CD4-positive, alpha-beta T cell treated with Interleukin-2 at 100 ng/mL for 4 hours (primary cell): ENCODE measurements at places on chromosomes 7 and 10.

DNA sequence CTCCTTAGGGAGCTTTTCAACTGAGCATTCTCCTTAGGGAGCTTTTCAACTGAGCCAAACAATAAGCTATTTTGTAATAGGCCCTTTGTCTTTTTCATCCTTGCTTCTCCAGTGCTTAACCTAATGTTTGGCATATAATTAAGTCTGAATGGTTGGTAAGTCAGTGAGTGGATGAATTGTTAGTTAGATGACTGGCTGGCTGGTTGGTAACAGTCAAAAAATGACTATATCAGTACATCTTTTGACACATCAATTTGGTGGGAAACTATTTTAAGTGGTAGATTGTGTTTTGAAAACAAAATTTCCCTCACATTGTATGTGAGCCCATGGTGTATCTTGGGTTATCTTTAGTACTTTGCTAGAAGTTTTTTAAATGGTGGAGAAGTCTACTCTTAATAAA, 16.4 kb downstream of the ING3 start:
- DNase-seq: no peak

- no peak for DNase-seq
Measured at GRCh38 chr7:155377838-155378579, 79.9 kb upstream of the EN2 start.

DNA sequence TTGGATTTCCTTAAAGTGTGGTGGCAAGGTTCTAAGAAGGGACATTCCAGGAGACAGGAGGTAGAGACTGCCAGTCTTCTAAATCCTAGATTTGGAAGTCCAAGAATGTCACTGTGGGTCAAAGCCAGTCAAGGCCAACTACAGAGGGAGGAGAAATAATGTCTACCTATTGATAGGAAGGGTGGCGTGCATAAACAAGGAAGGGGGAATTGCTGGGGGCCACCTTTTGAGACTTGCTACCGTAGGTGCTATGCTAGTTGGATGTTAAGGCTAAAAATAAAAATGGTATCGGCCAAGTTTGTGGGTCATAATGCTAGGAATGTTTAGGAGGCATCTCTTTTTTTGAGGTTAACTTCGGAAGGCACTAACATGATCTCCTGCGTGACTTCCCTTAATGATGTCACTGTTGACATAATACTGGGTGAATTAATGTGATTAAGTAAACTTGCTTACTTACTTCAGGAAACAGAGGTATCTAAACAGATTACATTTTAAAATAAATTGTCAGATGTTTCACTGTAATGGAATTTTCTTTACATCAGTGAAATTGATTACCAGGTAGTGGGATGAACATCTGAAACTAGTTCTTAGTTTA, 4.8 kb downstream of the BTRC start:
- DNase-seq: no peak

GRCh38 chr7:4066206-4066605, 615.9 kb upstream of the FOXK1 start:
- no peak for DNase-seq

- no peak for DNase-seq
Measured at GRCh38 chr10:119274519-119275045, 67.2 kb downstream of the GRK5 start.

GRCh38 chr10:43000651-43001426, 76.0 kb upstream of the RET start:
- DNase-seq: no peak

- DNase-seq: no peak
Measured at GRCh38 chr10:108791794-108792474, 1131.4 kb downstream of the XPNPEP1 start.

GRCh38 chr7:64630496-64630895, 35.4 kb upstream of the ZNF107 start:
- DNase-seq: peak; percentile 18

DNA sequence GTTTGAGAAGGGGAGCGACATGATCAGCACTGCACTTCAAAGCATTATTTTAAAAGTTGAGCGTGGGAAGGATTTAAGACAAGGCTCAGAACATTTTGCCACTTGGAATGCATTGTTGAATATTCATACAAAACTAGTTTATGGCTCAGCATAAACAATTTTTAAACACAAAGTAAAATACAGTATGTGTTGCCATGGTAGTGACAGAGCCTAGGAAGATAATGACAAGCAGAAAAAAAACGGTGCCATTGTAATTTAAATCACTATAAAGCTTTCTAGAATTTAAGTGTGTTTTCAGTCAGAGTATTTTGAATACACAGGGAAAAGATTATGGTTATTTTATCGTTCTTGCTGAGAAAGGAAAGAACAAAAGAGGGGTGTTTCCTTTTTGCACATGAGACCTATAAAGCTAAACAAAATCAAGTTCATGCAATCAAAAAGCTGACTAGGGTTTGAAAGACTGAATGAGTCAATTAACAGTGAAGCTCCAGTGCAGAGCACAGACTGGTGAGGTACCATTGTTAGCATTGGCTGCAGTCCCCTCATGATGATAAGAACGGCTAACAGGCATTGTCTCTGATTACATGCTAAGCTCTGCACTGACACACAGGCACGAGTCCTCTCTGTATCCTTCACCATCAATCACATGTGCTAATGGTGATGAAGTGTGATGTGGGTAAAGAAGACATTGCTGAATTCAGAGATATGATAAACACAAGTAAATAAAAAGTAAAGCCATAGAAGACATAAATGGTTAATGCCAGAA, 181.9 kb upstream of the VSTM2A start:
- DNase-seq: no peak

- no peak for DNase-seq
Measured at GRCh38 chr10:94214481-94214893, 148.3 kb downstream of the NOC3L start.

DNA sequence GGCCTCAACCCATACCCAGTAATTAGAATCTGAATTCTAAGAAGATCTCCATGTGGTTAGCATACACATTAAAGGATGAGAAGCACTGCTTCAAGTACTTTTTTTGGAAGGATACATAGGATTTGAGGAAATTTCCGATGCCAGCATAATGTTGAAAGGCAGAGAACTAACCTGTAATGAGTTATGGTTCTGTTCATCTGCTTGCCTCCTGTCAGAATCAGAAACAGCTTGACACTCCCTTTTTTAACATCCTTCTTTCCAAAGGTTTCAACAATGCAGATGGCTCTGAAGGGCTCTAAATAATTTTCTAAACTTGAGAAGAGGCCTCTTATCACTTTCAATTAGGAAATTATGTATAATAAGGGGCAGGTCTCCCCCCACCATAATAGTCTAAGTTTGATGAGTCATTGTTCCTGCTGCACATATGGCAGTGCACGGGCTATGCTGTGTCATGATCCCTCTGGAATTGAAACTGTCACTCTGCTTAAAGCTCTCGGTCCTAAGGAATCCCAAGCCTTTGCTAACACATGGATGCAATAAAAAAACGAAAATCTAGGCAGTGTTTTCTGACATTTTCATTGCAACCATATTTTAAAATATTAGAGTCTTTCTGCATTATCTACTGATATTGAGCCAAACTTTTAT, 291.2 kb upstream of the FZD1 start:
- DNase-seq: no peak

DNA sequence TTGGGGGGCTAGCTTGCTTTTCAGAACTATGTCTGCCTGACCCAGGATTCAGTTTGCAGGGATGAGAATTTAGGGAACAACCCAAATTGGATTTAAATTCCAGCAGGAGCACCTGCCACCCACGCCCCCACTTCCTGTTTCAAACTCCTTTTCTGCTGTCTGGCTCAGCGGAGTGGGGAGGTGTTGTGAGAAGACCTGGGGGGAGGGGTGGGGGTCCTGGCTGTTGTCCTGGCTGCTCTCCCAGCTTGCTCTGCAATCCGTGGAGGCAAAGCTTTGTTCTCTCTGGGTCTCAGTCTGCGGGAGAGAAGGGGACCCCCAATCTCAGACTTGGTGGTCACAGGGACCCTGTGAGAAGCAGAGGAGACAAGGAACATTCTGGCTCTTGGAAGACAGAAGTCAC, 799 bp downstream of the KCNK18 start:
- no peak for DNase-seq

- DNase-seq: no peak
Measured at GRCh38 chr7:13411151-13411550, 578.3 kb downstream of the ETV1 start.

- no peak for DNase-seq
Measured at GRCh38 chr10:120583424-120584108, 126.5 kb downstream of the PLPP4 start.

GRCh38 chr7:50542132-50542531, 23.1 kb downstream of the DDC start:
- no peak for DNase-seq

DNA sequence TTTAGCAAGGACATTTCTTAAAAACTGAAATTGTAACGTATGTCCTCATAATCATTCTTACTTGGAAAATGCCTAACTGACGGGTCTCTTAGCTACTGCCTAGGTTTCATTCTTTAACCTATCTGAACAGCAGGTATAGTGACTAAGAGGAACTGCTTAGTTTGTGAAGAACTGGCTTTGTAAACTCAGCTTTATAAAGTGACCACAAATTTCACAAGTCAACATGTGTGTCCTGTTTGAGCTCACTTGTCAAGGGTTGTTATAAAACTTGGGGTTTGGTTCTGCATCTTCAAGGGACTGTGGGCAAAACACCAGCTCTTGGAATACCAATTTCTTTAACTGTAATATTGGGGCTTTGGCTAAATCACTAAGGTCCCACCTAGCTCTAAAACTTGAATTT, 32.2 kb downstream of the MRPS33 start:
- DNase-seq: no peak

- DNase-seq: no peak
Measured at GRCh38 chr10:48470115-48470892, 134.6 kb downstream of the ARHGAP22 start.

GRCh38 chr10:4067531-4067930, 282.5 kb upstream of the KLF6 start:
- DNase-seq: peak; percentile 34

DNA sequence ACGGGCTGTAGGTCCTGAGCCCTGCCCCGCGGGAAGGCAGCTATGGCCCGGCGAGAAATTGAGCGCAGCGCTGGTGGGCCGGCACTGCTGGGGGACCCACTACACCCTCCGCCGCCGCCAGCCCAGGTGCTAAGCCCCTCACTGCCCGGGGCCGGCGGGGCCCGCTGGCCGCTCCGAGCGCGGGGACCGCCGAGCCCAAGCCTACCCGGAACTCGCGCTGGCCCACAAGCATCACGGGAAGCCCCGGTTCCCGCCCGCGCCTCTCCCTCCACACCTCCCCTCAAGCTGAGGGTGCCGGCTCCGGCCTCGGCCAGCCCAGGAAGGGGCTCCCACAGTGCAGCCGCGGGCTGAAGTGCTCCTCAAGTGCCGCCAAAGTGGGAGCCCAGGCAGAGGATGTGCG, 5.5 kb upstream of the CACUL1 start:
- no peak for DNase-seq

DNA sequence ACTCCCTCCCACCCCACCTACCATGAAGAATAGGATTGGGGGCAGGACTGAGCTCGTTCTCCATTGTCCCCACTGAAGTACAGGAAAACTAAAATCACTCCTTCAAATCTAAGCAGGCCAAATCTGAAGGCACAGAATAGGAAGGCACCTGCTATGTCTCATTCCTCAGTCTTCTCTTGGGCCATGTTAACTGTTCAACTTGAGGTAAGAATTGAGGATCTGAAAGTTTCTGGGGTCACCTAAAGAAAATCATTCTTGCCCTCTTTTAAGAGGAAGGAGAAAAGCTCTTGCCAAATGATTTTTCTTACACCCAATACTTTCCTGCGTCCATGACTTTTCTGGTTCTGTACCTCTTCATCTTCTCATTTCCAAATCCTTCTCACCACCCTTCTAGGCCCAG, 4.9 kb downstream of the CPN1 start:
- no peak for DNase-seq

DNA sequence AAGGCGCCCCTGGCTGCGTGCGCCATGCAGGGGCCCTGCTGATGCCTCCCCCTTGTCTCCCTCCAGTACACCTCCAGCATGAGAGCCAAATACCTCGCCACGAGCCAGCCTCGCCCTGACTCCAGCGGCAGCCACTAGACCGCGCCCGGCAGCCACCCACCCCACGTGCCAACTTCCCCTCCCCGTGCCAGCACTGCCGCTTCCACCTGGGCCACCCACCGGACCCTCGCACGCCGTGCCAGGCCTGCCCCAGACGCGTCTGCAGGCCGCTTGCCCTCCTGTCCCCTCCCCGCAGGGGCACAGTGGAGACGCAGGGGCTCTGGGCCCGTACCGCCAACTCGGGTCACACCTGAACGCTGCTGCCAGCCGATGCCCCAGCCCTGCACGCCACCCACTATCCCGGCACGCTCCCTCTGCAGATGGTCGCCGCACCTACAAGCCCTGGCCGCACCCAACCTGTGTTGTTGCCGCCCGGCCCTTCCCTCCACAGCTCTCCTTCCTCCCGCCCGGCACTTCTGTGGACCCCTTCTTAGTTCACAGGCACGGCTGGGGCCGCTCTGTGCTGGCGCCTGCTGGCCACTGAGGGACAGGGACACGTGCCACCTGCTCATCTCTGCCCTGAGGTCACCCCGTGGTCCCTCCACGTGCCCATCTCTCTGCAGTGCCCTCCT, 26.3 kb upstream of the AMZ1 start:
- DNase-seq: no peak

DNA sequence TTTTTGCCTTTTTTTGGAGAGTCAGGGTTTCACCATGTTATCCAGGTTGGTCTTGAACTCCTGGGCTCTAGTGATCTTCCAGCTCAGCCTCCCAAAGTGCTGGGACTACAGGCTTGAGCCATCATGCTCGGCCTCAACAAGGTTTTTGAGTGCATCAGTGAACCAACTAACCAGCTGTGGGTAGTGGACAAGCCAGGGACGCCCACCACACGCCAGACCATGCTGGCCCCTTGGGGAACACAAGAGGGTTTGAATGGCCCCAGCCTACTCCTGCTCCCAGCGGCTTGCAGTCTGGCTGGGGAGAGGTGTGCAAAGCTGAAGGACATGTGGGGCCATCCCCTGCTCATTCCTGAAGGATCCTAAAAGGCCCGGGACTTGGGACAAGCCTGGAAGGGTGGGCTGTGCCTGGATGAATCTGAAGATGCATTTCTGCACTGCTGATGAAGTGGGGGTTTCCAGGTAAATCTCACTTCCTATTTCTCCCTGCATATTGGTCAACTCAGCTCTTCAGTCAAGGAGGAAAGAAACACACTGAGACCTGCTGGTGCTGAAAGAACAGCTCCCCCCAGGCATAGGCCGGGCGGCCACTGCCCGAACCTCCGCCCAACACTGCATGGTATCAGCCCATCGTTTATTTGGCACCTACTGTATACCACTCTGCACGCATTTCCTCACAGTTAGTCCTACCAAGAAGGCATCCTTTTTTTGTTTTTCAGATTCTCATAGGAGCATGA, 6.9 kb downstream of the MMD2 start:
- no peak for DNase-seq

DNA sequence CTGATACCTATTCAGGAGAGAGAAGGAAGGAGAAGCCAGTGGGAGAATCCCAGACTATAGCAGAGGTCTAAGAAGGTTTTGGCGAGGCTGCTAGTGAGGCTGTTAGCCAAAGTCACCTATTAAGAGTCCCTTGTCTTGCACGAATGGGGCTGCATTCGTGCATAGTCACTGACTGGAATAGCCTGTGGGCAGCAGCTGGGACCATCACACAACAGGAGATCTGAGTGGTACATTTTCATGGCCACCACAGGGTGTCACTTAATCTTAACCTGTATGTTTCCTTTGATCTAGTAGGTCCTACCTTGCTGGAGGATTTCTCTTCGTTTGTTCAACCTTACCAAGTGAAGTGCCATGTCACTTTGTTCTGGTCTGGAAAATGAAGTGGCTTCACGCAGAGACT, 319.9 kb downstream of the BMPER start:
- no peak for DNase-seq
